ENCODE measurements at places on chromosomes 13 and 19.
A peak's percentile ranks its signal among the peaks of the same experiment; 100 is the strongest.

DNA sequence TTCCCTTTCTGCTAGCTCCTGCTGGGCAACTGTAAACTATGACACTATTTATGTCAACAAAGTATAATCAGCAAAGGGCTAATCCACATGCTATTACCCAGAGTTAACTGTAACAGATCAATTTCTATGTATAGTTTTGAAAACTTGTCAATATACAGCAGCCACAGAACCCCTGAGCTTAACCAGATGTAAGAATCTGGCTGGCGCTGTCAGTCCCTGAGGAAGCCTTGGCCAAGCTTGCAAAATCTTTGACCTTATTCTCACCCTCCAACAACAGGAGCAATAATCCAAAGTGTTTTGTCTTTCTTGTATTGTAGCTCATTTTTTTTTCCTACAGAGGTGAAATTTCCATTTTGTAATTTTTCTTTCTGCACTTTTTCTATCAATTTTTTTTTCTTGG is 1230.1 kb upstream of the SLC10A2 start:
- DNase-seq: no peak

- no peak for DNase-seq
Observed at GRCh38 chr19:29247051-29247450, 34.1 kb upstream of the UQCRFS1 start.

DNA sequence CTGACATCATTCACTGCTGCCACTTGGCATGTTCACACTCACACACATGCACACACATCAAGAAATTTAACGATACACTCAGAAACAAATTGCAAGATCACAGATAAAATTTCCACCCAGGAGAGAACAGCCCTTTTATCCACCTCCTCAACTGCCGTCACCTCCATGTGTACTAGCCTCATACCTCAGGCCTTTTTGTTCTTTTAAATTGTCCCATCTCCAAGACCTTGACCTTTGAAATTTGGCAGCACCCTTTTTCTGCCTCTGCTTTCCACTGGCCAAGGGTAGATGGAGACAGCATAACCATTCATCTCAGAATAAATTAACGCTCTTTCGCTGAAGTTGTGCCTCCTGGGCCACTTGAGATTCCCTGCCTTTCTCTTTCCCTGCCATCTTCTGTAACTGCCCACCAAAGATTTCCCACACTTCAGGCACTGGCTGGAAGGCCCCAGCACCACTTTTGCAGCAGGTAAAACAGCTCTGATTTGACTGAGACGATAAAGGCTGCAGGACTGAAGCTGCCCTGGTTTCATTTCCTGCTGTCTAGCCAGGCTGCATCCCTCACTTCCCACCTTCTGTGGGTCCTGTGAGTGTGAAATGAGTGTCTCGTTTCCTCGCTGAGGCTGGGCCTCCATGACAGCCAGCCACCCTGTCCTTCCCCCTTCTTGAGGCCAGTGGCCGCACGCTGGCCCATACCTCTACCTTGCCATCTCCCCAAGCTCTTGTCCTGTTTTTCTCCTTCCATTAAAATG is 39.3 kb downstream of the MBNL2 start:
- no peak for DNase-seq

DNA sequence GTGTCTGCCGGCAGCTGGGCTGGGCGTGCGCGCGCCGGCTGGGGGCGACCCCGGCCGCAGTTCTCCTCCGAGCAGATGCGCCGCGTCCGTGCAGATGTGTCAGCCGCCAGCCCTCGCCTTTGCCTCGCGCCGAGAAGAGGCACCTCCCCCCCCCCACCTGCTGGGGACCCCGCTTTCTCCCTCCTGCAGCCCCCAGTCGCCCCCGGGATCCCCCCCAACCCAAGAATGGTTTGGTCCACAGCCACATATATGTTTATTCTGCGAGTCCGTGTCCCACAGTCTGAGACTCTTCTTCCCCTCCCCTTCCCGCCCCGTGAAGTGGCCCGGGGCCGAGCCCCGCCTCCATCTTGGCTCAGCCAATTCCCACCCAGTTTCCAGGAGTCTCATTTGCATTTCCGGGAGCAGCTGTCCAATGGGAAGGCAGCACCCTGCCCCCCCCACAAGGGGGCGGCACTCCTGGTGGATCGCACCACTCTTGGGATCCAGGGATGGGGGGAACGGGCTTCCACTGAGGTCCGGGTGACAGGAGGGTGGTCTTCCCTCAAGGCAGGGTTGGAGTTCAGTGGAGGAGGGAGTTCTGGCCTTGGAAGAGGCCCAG is 8.6 kb downstream of the ISOC2 start:
- no peak for DNase-seq

- DNase-seq: no peak
Observed at GRCh38 chr19:2223959-2224358, 12.2 kb downstream of the PLEKHJ1 start.

DNA sequence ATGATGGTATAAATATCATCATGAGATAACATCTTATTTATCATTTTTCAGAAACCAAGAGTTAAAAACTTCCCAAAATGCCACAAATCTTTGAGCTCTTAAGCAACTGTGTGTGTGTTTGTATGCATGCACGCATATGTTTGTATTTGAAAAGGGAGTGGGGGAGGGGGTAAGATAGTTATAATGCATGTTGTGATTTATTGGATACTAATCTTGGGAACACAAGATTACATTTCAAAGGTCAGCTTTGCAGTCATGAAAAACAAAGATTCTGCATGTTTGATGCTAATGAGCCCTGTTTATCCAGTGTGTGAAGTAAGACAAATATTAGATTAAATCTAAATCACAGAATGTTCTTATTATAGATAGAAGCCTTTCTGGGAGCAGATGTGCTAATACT is 355.9 kb downstream of the DCT start:
- no peak for DNase-seq

- no peak for DNase-seq
Observed at GRCh38 chr13:43537124-43537523, 249.6 kb downstream of the ENOX1 start.

GRCh38 chr19:16033136-16033530 is 43.2 kb upstream of the TPM4 start:
- no peak for DNase-seq

- peak; percentile 61 for DNase-seq
Observed at GRCh38 chr19:15101479-15102082, 5.6 kb upstream of the SYDE1 start.

DNA sequence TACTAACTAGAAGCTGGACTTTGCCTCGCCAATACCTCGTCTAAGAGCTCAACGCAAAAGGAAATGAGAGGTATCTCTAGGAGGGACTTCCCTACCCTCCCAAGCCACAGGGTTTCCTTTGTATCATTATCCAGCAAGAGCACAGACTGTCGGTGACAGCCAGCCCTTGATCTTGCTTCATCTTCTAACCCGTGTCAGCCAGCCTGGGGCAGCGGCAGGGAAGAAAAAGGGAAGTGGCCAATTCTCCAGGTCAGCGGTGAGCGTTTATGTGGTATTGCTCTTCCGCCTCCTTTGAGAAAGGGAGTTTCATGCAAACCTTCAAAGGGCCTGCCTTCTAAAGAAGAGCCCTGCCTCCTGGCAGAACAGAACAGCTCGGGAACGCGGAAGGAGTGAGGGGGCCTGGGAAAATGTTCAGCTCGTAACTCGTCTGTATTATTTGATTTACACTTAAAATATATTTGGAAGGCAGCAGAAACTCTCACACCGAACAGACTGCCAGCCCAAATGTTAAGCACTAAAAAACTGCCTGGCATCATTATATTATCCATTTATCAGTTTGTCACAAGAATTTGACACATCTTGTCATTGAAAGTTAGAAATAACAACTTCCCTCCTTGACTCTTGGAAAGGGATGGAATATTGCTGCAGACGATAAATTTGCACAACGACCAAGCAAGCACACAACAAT is 41.8 kb downstream of the EFNB2 start:
- peak; percentile 54 for DNase-seq

GRCh38 chr13:110403315-110403714 is 96.2 kb downstream of the COL4A2 start:
- no peak for DNase-seq

DNA sequence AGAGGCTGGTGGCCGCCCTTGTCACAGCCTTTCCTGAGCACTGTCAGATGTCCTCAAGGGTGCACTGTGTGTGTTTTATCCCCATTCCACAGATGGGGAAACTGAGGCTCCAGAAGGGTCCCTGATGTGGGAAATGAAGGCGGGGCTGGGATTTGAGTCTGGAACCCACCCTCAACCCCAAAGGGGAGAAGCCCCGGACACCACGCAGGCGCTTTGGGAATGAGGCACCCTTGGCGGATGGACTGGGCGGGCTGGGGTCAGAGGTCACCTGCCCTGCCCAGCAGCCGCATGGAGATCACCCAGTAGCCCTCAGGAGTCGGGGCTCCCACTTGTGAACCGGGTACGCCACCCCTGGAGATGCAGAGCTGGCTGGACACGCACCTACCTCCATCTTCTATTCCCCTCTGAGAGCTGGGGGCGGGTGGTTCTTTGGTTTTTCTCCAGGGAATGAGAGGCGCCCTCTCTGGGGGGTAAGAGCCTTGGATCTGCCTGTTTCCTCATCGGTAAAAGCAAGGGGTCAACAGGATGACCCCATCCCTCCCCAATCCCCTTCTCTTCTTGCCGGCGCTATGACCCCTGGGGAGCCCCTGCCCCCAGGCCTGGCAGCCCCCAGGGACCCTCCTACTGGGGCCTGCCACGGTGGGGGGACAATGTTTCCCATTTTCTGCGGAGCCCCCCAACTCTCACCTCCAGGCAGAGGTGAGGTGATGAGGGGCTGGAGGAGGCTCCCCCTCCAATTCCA is 8.3 kb upstream of the ONECUT3 start:
- no peak for DNase-seq

All from CMK (cell line).